Activated CD4-positive, alpha-beta T cell treated with anti-CD3 and anti-CD28 coated beads for 24 hours (primary cell): ENCODE measurements at places on chromosomes 3 and 15.

GRCh38 chr15:90529371-90530249 is at the start of gene CRTC3:
TSS of gene CRTC3 (plus strand) at chr15:90529923. CDS start at chr15:90530072, 149 bp downstream.
- peak; percentile 30 for DNase-seq

DNA sequence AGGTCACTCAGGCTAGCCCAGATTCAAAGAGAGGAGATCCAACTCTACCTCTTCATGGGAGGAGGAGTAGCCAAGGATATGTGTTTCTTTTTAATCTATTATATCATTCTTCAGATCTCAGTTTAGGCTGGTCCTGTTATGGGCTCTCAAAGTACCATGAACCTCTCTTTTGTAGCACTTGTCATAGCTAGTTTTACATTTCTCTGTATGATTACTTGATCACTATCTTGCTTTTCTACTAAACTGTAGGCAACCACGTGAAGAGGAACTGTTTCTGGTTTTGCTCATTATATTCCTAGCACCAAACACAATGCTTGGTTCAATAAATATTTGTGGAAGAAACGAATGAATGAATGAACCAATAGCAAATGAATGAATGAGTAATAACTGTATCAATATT is 29.6 kb downstream of the CD86 start:
- DNase-seq = no peak

DNA sequence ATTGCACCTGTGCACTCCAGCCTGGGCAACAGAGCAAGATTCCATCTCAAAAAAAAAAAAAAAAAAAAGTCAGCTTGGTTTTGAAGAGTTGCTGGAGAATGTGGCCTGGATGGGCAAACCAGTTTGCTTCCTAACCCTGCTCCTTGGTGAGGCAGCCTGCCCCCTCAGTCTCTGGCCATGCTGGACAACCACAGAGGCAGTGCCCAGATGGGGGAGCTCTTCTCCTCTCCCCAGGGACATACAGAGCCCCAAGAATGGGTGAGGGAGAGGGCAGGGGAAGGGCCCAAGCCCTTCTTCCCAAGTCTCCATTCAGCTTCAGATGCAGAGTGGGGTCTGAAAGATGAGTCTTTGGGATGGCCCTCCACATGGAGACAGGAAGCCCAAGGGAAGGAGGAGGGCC is 27.9 kb downstream of the CD276 start:
- DNase-seq = no peak

DNA sequence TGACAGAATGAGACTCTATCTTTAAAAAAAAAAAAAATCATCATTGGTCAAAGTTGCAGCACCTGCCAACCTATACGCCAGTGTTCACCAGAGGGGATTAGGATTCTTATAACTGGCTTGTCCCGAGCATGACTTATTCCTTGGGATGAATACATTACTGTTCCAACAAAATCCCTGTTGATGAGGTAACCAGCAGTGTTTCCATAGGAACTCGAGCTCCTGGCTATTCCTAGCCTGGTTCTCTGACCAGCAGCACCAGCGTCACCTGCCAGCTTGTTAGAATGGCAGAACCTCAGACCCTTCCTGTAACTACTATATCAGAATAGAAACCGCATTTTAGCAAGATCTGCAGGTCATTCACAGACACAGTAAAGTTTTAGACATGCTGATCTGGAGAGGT is 364.4 kb downstream of the PTPRG start:
- no peak for DNase-seq

GRCh38 chr3:170081079-170081741 is 43.4 kb downstream of the GPR160 start:
- DNase-seq = no peak

DNA sequence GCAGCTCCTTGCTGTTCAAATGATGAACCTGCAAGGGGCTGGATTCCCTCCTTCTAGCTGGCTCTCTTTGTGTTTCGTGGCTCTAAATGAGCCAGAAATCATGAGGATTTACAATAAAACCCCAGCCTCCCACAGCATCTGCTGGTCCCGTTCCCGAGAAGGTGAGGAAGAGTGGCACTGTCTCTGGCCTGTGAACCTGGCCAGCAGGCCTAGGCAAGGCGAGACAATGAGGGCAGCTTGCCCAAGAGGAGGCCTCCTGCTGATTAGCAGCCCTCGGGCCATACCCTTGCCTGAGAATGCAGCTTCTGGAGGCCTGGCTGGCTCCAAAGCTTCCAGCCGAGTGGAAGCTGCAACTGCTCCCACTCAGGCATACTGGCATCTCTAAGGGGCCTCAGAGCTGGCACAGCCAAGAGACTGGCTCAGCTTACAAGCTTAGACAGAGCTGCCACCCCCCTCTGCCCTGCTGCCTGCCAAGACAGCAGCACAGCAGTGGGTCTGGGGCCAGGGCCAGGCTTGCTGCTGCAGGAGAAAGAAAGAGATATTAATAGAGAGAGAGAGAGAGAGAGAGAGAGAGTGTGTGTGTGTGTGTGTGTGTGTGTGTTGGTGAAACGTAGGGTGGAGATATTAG is 76.5 kb downstream of the HMG20A start:
- DNase-seq = no peak
